ENCODE measurements at places on chromosomes 2 and 18.

DNA sequence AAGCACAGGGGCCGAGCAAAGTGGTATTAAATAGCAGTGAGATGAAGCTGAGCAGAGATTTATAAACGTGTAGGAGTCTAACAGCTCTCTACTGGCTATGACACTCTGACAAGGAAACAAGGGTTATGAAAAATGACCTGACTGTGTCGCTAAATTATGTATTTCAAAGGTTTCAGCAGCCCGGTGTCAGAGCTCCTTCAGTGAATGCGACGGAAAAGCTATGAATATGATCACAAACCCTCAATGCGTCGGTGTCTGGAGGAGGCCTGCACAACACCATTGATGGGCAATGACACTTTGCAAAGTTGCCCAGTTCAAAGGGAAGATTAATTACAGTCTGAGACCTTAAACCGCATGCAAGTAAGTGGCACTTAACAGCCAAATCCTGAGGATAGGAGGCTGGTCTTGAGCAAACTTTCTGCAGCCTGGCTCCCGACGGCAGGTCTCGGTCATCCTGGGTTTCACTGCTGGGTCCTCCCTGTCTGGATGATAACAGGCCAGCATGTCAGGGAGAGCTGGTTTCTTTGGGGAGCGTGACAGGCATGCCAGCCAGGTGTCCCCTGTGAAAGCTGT is 615.1 kb upstream of the SALL3 start:
- DNase-seq = no peak

- no peak for DNase-seq
Measured at GRCh38 chr2:36695746-36696415, 626 bp upstream of the VIT start.

GRCh38 chr18:56124186-56124585 is 514.2 kb downstream of the TXNL1 start:
- no peak for DNase-seq

GRCh38 chr2:197661626-197662025 is 13.8 kb downstream of the RFTN2 start:
- DNase-seq = no peak

- DNase-seq = no peak
Measured at GRCh38 chr2:16397681-16398475, 267.8 kb downstream of the CYRIA start.

- no peak for DNase-seq
Measured at GRCh38 chr18:44771956-44772917, 91.5 kb downstream of the SETBP1 start.

DNA sequence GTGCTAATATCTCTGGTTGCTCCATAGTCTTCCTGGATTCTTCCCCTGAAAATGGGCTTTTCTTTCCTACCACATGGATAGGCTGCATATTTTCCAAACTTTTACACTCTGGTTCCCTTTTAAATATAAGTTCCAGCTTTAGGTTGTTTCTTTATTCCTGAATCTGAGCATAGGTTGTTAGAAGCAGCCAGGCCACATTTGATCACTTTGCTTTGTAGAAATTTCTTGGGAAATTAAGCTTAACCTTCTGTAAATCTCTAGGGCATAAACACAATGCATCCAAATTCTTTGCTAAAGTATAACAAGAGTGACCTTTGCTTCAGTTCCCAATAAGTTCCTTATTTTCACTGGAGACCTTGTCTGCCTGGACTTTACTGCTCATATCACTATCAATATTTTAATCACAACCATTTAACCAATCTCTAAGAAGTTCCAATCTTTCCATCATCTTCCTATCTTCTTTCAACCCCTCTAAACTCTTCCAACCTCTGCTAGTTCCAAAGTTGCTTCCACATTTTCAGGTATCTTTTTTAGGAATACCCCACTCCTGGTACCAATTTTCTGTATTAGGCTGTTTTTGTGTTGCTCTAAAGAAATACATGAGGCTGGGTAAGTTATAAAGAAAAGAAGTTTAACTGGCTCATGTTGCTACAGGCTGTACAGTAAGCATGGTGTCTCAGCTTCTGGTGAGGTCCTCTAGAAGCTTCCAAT is 389.6 kb upstream of the HS6ST1 start:
- DNase-seq = no peak

DNA sequence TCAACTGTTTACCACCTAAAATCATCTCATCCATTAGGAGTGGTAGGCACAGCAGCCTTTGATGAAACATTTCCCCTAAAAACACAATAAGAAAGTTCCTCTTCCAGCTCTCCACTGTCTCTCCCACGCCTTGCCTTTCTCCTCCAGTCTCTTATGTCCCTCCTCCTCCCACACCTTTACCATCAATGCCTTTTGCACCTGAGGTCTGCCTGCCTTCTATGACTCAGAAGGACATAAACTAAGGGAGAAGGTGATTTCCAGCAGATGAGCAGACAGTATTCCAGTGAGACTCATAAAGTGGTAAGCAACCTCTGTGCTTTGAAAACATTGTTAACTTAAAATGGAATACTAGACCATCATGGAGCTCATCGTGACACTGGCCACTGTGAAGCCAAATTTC is 34.2 kb upstream of the NDUFV2 start:
- no peak for DNase-seq

DNA sequence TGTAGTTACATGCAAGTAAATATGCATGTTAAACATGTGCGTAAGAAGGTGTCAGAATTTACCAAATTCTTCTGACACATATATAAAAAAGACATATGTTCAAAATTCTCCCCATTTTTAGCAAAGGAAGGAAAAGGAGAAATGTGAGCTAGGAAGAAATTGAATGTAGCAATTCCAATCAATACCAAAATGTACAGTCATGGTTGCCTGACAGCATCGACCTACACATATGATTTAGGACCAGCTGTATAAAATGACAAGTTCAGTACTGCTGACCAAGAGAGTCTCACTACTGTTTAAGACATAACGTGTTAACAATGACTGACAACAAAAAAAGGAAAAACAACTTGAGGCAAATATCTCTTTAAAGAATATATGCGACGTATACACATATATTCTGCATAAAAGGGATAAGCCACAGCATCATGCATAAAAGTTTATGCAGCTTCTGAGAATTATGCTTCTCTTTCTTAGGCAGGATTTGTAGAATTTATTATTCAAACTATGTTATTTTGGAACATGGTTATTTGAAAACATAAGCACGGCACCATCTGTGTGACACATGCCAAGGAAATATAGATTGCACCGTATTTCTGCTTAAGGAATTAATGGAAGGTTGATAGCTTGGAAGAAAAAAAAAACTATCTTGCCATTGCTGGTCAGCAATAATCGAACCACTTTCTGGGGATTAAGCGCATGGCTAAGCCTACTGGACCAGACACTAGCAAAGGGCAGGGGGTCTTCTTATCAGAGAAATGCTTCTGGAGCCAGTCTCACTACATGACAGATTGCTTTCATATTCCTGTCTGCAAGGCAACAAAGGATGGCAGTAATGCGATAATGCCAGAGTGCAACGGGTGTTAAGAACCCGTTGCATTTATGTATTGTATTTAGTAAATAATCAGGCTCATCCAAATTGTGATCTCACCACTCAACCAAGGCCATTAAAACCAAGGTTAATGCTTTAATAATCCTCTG is 154.0 kb downstream of the WDPCP start:
- DNase-seq = no peak

DNA sequence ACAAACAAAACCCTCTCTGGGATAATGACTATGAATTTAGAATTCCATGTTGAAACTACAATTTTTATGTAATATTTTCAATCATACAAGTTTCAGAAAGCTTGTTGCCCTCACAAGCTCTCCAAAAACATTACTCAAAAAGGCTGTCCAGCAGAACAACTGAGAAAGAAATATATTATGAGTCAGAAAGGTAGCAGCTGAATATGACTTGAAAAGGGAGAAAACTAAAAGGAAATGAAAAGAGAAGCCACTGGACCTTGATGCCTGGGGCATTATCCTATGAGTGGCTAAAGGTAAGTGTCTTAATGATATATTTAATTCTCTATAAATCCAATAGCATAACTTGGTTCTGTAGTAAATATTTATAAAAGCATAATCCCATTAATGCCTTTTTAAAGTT is 61.8 kb downstream of the NXPH2 start:
- no peak for DNase-seq

- DNase-seq = peak; percentile 11
Measured at GRCh38 chr2:159516241-159516758, 100.0 kb downstream of the BAZ2B start.

GRCh38 chr2:133171393-133172004 is 396.8 kb downstream of the NCKAP5 start:
- DNase-seq = peak; percentile 5

- no peak for DNase-seq
Measured at GRCh38 chr18:61612517-61612916, 279.3 kb downstream of the CDH20 start.

DNA sequence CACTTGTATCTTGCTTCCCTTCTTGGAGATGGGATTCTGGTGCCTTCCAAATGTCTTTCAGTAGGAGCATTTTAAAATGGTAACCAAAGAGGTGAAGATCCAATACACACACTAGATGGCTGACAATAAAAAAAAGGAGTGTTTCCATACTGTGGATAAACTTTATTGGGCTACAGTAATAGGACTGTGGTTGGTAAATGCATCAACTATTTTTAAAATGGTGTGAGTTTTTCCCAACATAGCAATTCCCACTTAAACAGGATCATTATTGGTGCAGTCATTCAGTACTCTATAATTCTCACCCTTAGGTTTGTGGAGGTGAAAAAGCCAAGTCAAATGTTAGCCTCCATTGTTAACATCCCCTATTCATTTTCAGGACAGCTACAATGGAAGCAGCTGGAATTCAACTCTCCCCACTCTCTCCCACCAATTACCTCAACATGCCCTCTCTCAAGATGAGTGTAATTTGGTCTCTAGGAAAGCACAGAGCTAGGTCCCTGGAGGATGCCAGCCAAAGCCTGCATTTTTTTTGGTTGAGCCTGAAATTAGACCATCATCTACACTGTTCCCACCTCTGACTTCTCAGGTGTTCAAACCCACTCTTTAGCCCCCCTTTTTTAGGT is 273.3 kb downstream of the TCF4 start:
- no peak for DNase-seq

- no peak for DNase-seq
Measured at GRCh38 chr2:86471637-86472036, 30.5 kb downstream of the KDM3A start.

Measured in GM12891 (cell line).